ENCODE measurements at places on chromosomes 16 and 17.

- no peak for DNase-seq
Measured at GRCh38 chr16:67395458-67396158, 2.3 kb upstream of the TPPP3 start.

- DNase-seq: no peak
Measured at GRCh38 chr17:1190751-1191331, 11.1 kb upstream of the ABR start.

DNA sequence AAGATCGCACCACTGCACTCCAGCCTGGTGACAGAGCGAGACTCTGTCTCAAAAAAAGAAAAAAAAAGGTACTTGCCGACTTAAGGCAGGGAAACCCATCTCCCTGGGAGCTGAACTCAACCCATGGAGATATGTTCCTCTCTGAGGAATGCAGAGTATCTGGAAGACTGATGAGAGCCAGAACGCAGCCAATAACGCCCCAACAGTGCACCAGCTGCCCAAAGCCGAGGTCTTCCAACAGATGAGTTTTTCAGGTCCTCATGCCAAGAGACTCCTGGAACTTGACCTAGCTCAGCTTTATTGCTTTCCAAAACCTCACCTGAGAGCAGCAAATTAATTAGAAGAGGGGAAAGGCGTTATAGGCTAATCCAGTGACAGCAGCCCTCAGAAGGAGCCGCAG is 9.4 kb downstream of the ELAC2 start:
- no peak for DNase-seq

DNA sequence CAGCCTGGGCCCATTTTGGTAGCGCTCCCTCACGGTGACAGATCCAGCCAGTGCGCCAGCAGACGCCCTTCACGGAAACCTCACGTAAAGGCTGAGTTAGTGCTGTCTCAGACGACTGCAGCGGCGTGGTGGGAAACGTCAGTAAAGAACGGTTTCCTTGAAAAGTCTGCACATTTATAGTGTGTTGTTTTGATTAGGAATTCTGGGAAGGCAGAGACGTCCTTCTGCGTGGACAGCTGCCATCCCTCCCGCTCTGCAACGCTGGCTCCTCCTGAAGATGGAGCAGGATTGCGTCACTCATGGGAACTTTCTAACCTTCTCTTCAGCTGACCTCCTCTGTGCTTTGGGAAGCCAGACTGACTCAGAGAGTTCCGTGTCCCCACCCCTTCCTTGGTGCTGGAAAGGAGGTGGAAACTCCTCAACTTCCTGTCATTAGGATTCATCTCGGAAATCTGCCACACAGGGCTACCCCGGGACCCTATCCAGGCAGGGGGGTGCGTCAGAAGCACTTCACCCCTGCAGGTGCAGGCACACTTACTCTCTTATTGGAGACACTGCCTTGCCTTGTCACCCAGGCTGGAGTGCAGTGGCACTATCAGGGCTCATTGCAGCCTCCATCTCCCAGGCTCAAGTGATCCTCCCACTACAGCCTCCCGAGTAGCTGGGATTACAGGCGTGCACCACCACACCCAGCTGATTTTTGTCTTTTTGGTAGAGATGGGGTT is 24.3 kb upstream of the CRISPLD2 start:
- no peak for DNase-seq
